ENCODE measurements at places on chromosomes 2 and 18. TPM values are rescaled to one million over a fixed set of nuclear protein-coding genes. Genes with fewer than 3 reads are reported as not detected.

DNA sequence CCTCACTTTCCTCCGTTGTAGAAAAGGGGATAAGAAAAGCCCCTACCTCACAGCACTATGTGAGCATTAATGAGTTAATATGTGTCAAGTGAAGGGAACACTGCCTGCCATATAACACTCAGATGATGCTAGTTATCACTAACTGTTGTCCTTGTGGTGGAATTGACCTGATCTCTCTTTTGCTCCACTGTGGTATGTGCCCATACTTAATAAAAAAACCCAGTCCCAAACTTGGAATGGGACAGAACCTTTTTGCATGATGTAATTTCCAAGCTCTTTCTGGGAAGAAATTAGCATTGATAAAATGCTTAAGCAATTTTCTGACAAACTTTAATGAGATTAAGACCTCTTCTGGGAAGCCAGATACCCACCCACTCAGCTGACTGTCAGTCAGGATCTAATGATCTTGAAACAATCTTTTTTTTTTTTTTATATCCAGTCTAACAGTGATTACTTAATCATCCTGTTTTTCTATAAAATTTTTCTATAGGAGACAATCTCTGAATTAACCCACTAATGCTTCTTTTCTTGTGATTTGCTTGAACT lies 158.7 kb downstream of the ZBTB7C start:
- no peaks in the 10 kb centered on the region for H3K36me3 ChIP-seq
- H3K4me3 ChIP-seq = no peak overlapping the region
- H3K27me3 ChIP-seq = no peaks in the 10 kb centered on the region
- H3K27ac ChIP-seq = no peak overlapping the region
- no peak for DNase-seq

The EVX2 gene
- total RNA-seq = not detected

- no peak overlapping the region for H3K4me3 ChIP-seq
- peaks cover 14% of the 10 kb centered on the region for H3K4me1 ChIP-seq
- H3K36me3 ChIP-seq = no peaks in the 10 kb centered on the region
- DNase-seq = no peak
- no peak overlapping the region for H3K27ac ChIP-seq
Observed at GRCh38 chr2:22283436-22283835, 1101.5 kb upstream of the KLHL29 start.

The CDKL4 gene
- 0.66 TPM for total RNA-seq

GRCh38 chr2:105803773-105804172 lies 59.1 kb downstream of the NCK2 start:
- H3K27me3 ChIP-seq = no peaks in the 10 kb centered on the region
- no peaks in the 10 kb centered on the region for H3K36me3 ChIP-seq
- H3K4me1 ChIP-seq = peaks cover 71% of the 10 kb centered on the region
- no peak overlapping the region for H3K4me3 ChIP-seq

GRCh38 chr18:78133729-78134128 lies 845.9 kb upstream of the SALL3 start:
- peaks cover 37% of the 10 kb centered on the region for H3K27me3 ChIP-seq
- DNase-seq = no peak
- no peak overlapping the region for H3K4me3 ChIP-seq
- no peaks in the 10 kb centered on the region for H3K4me1 ChIP-seq
- H3K36me3 ChIP-seq = no peaks in the 10 kb centered on the region

GRCh38 chr2:61241266-61241665 lies 79.3 kb downstream of the C2orf74 start:
- DNase-seq = no peak
- peaks cover 51% of the 10 kb centered on the region for H3K36me3 ChIP-seq
- H3K27ac ChIP-seq = no peak overlapping the region
- H3K4me3 ChIP-seq = no peak overlapping the region
- no peaks in the 10 kb centered on the region for H3K4me1 ChIP-seq

DNA sequence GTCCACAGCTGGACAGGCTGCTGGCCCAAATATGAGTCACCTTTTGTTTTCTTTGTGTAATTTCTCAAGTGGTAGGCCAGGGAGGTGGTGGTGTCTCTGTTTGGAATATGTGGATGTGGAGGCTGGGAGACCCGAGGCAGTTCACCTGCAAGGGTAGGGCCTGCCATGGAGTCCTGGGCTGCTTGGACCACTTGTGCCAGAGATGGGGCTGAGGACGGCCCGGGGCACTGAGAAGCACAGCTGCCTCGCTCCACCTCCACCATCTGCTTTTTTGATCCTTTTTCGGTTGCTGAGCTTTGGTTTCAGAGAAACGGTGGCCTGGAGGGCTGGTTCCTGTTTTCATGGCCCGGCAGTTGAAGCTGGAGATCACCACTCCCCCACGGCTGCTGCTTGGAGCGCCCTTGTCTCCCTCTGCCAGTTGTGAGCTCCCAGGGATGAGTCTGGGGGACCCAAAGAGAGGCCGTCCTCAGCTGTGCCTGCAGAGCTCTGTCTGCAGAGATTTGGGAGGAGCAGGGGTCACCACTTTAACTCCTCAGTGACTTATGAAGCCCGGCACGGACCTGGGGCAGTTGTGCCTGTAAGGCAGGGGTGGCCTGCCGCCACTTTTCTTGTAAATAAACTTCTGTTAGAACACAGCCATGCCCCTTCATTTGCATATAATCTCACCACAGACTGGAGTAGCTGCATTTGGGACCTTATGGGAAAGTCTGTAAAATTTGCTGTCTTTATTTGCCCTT lies 67.6 kb upstream of the MCFD2 start:
- no peak overlapping the region for H3K4me3 ChIP-seq
- peak; percentile 32 for DNase-seq
- peaks cover 72% of the 10 kb centered on the region for H3K4me1 ChIP-seq
- H3K27me3 ChIP-seq = no peaks in the 10 kb centered on the region
- peak overlapping the region; percentile 90 for H3K27ac ChIP-seq

The IL1R2 gene
- 0.96 TPM for total RNA-seq

GRCh38 chr2:216034065-216034464 lies 20.7 kb upstream of the MREG start:
- H3K27ac ChIP-seq = no peak overlapping the region
- no peak overlapping the region for H3K4me3 ChIP-seq
- DNase-seq = peak; percentile 40
- no peaks in the 10 kb centered on the region for H3K27me3 ChIP-seq

- H3K36me3 ChIP-seq = peaks cover 4% of the 10 kb centered on the region
- H3K27ac ChIP-seq = peak overlapping the region; percentile 91
- peak; percentile 63 for DNase-seq
- no peaks in the 10 kb centered on the region for H3K27me3 ChIP-seq
- peak overlapping the region; percentile 19 for H3K4me3 ChIP-seq
Observed at GRCh38 chr18:48771641-48772375, 179.0 kb downstream of the SMAD7 start.

- H3K4me3 ChIP-seq = peak within 1 kb of the TSS; percentile 76
- no peaks in the 10 kb centered on the region for H3K36me3 ChIP-seq
- DNase-seq = peak; percentile 86
- peak within 1 kb of the TSS; percentile 82 for H3K27ac ChIP-seq
- H3K4me1 ChIP-seq = peaks cover 41% of the 10 kb centered on the region
- peaks cover 71% of the 10 kb centered on the region for H3K27me3 ChIP-seq
Observed at GRCh38 chr2:232633413-232634205, at the start of gene EFHD1. TSS of gene EFHD1 (plus strand) at chr2:232633604. CDS start at chr2:232633705, 101 bp downstream.

The ELOA2 gene
- not detected for total RNA-seq

GRCh38 chr18:48711651-48712486 lies 173.0 kb downstream of the CTIF start:
- no peak for DNase-seq

- peaks cover 26% of the 10 kb centered on the region for H3K4me1 ChIP-seq
- no peak overlapping the region for H3K4me3 ChIP-seq
- H3K27me3 ChIP-seq = no peaks in the 10 kb centered on the region
- peak overlapping the region; percentile 68 for H3K27ac ChIP-seq
- peak; percentile 78 for DNase-seq
Observed at GRCh38 chr2:62014102-62014501, 108.6 kb downstream of the COMMD1 start.

- no peaks in the 10 kb centered on the region for H3K36me3 ChIP-seq
- H3K4me3 ChIP-seq = no peak overlapping the region
- no peak for DNase-seq
- H3K27ac ChIP-seq = no peak overlapping the region
- H3K27me3 ChIP-seq = no peaks in the 10 kb centered on the region
Observed at GRCh38 chr2:195779491-195779890, 122.5 kb downstream of the SLC39A10 start.

- H3K27me3 ChIP-seq = peaks cover 39% of the 10 kb centered on the region
- H3K36me3 ChIP-seq = no peaks in the 10 kb centered on the region
- no peak within 1 kb of the TSS for H3K4me3 ChIP-seq
- H3K4me1 ChIP-seq = no peaks in the 10 kb centered on the region
- no peak for DNase-seq
Observed at GRCh38 chr2:126898636-126899035, at the start of gene TEX51. TSS of gene TEX51 (plus strand) at chr2:126898890. CDS start at chr2:126898919, 29 bp downstream.

The CEBPZ gene
- 25.3 TPM for total RNA-seq

DNA sequence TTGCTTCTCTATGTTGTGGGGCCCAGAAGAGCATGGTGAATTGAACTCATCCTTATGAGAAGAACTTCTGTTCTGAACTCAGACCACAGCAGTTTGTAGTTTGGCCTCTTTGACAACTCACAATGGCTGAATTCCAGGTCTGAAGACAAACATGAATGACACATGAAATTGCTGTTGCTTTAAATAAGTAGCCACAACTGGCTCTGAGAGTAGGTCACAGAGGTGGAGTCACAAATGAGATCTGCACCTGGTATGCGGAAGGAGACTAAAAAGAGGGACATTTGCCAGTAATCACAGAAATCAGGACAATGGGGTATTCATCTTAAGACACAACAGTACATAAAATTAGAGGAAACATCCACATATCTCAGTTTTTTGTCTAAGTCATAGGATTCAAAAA lies 290.3 kb upstream of the MMADHC start:
- H3K4me3 ChIP-seq = no peak overlapping the region
- H3K27me3 ChIP-seq = no peaks in the 10 kb centered on the region
- no peak for DNase-seq
- peaks cover 9% of the 10 kb centered on the region for H3K4me1 ChIP-seq

The NEMP2 gene
- 1.5 TPM for total RNA-seq

The PCARE gene
- 0.74 TPM for total RNA-seq

The UGT1A4 gene
- not detected for total RNA-seq

The NIFK gene
- 22.8 TPM for total RNA-seq

DNA sequence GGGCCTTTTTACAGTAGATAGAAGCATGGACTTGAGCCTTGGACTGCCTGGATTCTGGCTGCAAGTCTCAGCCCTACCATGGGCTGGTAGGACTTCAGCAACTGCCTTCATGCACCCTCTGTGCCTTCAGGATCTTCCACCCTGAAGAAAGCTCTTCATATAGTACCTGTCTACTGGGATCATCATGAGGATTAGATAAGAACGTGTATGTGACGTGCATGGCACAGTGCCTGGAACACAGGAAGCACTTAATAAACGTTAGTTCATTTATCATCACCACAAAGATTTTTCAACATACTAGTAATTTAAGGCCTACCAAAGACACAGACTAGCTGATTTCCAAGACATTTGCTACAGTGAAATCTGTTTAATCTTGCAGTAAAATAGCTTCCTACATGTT lies 53.2 kb upstream of the ITM2C start:
- DNase-seq = no peak
- peaks cover 8% of the 10 kb centered on the region for H3K4me1 ChIP-seq
- peaks cover 53% of the 10 kb centered on the region for H3K36me3 ChIP-seq
- no peak overlapping the region for H3K27ac ChIP-seq

GRCh38 chr2:121613152-121613551 lies 36.1 kb downstream of the CLASP1 start:
- H3K27ac ChIP-seq = peak overlapping the region; percentile 62
- DNase-seq = no peak
- no peaks in the 10 kb centered on the region for H3K27me3 ChIP-seq
- no peak overlapping the region for H3K4me3 ChIP-seq
- H3K36me3 ChIP-seq = peaks cover 4% of the 10 kb centered on the region
- H3K4me1 ChIP-seq = peaks cover 77% of the 10 kb centered on the region

The PAX3 gene
- total RNA-seq = 0.30 TPM

The RAB27B gene
- 0.16 TPM for total RNA-seq

DNA sequence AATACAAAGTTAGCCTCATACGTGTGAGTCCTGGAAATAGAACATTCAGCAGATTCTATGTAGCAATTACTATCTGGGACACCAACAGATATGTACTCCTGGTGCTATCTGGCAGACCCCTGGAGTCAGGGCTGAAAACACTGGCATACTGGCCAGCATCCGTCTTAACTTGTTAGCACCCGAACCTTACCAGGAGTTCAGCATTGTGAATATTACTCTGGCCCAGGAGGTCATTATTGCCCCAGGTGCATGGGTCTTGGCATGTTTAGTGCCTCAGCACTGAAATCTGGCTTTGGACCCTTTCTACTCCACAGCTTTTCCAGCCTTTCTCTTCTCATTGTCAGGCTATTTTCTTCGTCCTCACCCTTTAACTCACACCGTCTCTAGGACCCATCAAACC lies 11.9 kb upstream of the NDUFV2 start:
- H3K36me3 ChIP-seq = no peaks in the 10 kb centered on the region
- H3K27ac ChIP-seq = no peak overlapping the region
- H3K4me3 ChIP-seq = no peak overlapping the region
- peaks cover 13% of the 10 kb centered on the region for H3K4me1 ChIP-seq
- no peaks in the 10 kb centered on the region for H3K27me3 ChIP-seq

- no peak for DNase-seq
- peaks cover 61% of the 10 kb centered on the region for H3K36me3 ChIP-seq
- peaks cover 60% of the 10 kb centered on the region for H3K4me1 ChIP-seq
- H3K27me3 ChIP-seq = no peaks in the 10 kb centered on the region
Observed at GRCh38 chr2:177229442-177230242, 17.0 kb downstream of the HNRNPA3 start.

The SLC39A10 gene
- 8.6 TPM for total RNA-seq

- no peaks in the 10 kb centered on the region for H3K27me3 ChIP-seq
- no peaks in the 10 kb centered on the region for H3K36me3 ChIP-seq
- H3K27ac ChIP-seq = peak overlapping the region; percentile 59
- H3K4me3 ChIP-seq = peak overlapping the region; percentile 54
Observed at GRCh38 chr2:237923481-237924163, 43.2 kb upstream of the UBE2F start.

The NEU2 gene
- total RNA-seq = not detected

DNA sequence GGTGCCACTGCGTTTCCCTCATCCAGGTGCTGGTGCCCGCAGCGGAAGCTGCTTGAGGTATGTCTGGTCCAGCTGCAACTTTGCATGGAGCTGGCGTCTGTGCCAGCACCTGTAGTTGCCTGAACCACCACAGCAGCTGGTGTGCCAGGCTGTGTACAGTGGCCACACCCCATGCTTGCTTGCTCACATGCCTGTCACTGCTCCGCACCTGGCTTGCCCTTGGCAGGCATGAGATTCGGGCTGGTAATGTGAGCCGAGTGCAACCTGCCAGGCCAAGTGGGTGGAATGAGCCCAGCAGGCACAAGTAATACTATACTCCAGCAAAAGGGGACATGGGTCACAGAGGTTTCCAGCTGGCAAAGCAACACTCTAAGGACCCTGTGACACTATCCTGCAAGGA lies 1123.3 kb upstream of the ACVR2A start:
- DNase-seq = no peak
- H3K27me3 ChIP-seq = no peaks in the 10 kb centered on the region
- H3K27ac ChIP-seq = no peak overlapping the region
- H3K4me1 ChIP-seq = no peaks in the 10 kb centered on the region
- no peak overlapping the region for H3K4me3 ChIP-seq
- H3K36me3 ChIP-seq = no peaks in the 10 kb centered on the region

The ALK gene
- 0.14 TPM for total RNA-seq

The ABCG8 gene
- not detected for total RNA-seq

All from left ventricle myocardium inferior (tissue), 1 donor.